ENCODE measurements at places on chromosomes 6 and 20.
A peak's percentile ranks its signal among the peaks of the same experiment; 100 is the strongest.

GRCh38 chr20:34268145-34268544 lies 26.9 kb downstream of the ASIP start:
- DNase-seq = peak; percentile 6

GRCh38 chr20:2282181-2282580 lies 13.6 kb upstream of the TGM3 start:
- no peak for DNase-seq

DNA sequence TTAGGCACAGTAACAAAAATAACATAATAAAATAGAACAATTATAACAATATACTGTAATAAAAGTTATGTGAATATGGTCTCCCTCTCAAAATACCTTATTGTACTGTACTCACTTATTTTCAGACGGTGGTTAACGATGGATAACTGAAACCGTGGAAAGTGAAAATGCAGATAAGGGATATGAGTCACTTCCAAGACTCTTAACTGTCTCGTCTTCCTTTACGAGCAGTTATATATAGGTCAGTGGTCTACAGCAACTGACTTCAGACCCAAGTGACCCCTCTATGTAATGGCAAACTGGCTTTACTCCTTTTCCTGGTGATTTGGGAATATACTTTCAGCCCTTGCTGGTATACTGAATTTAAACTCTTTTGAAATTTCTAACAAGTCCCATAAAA lies 261.4 kb downstream of the SLC35F1 start:
- no peak for DNase-seq

DNA sequence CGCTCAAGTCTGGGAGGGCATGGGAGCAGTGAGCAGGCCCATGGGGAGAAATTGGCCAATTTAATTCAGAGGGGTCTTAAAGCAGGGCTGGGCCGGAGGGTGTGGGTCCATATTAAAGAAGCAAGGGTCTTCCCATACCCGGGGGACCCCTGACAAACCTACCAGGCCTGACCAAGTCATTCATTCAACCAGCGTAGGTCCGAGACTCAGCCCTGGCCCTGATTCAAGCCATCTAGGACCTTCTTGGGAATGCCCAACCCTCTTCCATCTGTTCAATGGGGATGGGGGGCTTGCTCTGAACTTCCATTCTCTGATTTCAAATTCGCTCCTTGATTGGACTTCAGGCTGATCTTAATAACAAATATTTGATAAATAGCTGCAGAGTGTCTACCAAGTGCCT lies 7.3 kb downstream of the ADIG start:
- DNase-seq = no peak

- DNase-seq = no peak
Observed at GRCh38 chr6:2140438-2141128, 104.8 kb downstream of the GMDS start.

- no peak for DNase-seq
Observed at GRCh38 chr20:23605867-23606651, at the start of gene CST9. Gene CST9, minus strand, starts transcription at chr20:23605917. Its CDS starts 53 bp downstream, at chr20:23605864.

- DNase-seq = no peak
Observed at GRCh38 chr6:106579281-106579680, 50.0 kb downstream of the RTN4IP1 start.

All from HuH-7 (cell line).